ENCODE measurements at places on chromosomes 13 and 19.

DNA sequence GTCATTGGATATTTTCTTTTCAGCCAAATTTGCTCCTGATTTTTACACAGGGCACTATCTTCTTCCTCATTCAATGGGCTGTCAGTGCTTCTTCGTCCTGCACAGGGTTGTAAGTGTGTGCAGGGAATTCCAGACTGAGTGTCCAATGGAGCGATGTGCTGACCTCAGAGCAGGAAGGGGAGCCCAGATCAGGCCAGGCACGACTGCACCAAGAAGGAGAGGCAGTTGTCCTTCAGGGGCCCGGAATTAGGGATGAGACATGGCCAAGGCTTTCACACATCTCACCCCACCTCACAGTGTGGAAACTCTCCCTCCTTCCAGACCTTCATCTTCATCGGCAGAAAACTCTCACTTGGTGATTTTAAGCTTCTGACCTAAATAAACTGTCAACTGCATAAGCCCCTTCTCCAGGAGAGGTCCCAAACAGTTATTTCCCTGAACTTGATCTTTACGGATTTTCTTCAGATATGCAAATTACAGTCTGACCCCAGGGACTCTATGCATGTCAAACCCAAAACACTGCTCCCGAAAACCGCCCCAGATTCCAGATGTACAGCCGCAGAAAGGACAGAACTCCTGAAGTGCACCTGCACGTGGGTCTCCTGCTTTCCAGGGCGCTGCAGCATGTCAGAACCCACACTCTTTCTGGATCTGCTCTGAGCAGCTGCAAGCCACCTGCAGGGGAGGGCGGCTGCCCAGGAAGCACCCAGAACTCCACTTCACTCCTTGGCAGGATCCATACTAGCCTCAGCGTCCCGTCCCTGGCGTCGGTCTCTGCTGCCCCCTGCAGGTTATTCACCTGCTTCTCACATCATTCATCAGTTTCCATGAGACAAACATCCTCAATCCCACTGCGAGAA, 625 bp upstream of the ZNF20 start:
- peak; percentile 86 for DNase-seq

GRCh38 chr13:67740871-67741535, 510.9 kb upstream of the PCDH9 start:
- no peak for DNase-seq

DNA sequence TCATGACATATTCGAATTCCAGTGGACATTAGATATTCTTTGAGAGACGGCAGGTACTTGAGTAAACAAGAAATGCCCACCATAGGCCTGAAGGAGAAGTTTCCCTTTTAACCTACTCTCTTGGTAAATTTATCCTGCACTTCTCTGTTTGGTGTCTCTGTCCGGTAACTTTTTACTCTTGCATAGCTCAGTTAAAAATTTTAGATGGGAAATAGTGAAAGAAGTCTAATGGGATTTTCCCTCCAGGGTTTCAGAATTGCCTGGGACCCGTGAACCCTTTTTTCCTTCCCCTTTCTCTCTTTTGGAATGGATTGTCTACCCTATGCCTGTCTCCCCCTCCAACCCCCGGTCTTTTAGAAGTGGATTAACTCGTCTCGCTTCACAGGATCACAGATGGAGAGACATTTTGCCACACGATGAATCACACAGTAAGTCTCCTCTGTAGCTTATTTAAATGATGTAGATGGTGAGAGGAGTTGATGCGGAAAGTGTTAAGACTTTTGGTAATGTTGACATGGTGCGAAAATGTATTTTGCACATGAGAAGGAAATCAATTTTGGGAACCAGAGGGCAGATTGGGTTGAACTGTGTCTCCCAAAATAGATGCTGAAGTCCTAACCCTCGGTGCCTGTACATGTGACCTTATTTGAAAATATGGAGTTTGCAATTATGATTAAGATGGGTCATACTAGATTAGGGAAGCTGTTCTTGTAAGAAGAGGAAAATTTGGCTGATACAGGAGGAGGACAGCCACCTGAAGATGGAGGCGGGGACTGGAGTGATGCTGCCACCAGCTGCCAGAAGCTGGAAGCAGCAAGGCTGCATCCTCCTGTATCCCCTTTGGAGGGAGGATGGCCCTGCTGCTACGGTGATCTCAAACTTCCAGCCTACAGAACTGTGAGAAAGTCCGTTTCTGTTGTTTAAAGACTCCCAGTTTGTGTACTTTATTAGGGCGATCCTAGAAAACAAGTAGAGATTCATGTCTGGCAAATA, 711 bp upstream of the MIPEP start:
- DNase-seq = no peak

- DNase-seq = no peak
These were observed 15.1 kb downstream of the CRTC1 start for GRCh38 chr19:18698321-18699167.

- DNase-seq = no peak
These were observed 8.2 kb downstream of the IGFL4 start for GRCh38 chr19:46032597-46033025.
